Activated B cell treated with CpG ODN at 0.5 μM for 24 hours (primary cell): ENCODE measurements at places on chromosomes 5 and 9.

GRCh38 chr5:88262116-88262515 lies 6.5 kb downstream of the TMEM161B start:
- no peak overlapping the region for H3K27ac ChIP-seq
- no peak overlapping the region for H3K4me3 ChIP-seq
- H3K36me3 ChIP-seq, result peaks cover 50% of the 10 kb centered on the region
- peaks cover 13% of the 10 kb centered on the region for H3K4me1 ChIP-seq

DNA sequence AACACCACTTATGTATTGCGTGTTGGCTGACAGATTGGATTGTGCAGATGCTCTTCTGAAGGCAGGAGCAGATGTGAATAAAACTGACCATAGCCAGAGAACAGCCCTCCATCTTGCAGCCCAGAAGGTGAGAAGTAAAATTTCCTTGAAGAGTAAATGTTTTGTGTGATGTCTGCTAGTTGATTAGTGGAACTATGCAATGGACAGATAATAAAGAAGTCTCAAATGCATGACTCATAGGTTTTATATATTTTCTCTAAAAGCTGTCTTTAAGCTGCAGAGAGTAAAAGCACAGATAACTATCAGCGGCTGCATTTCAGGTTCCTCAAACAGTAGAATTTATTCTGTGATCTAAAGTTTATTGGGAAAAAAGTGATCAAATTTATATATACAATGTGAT lies 27.4 kb downstream of the INVS start:
- H3K27ac ChIP-seq, result no peak overlapping the region
- H3K27me3 ChIP-seq, result no peaks in the 10 kb centered on the region
- no peak for DNase-seq
- H3K36me3 ChIP-seq, result peaks cover 30% of the 10 kb centered on the region
- H3K4me3 ChIP-seq, result no peak overlapping the region

DNA sequence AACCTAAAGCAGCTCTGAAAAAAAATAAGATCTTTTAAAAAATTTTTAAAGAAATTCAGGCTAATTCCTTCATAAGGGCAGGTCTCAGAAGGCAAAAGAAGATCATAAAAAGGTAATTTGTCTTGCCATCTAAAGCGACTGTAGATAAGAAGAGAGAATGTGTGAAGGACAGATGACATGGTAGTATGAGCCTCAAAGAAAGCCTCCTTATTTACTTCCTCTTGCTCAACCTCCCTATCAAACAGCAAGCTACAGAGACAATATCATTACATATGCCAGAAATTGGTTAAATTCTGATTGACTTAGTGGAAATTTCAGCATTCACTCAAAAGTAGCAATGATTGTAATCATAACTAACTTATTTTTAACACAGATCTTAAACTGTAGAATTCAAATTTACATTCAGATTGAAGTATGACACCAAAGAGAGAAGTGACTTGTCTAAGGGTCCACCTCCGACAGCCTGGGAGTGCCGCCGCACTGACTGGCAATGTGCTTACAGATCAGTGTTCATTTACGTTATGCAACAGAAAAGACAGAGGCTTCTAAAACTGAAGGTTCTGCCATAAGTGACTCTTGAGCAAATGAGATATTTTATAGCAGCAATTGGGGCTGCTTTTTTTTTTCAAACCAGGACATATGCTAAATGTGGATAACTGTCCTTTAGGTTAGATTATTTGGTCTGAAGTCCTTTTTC lies 132.0 kb downstream of the CEMIP2 start:
- H3K27me3 ChIP-seq, result peaks cover 3% of the 10 kb centered on the region
- H3K4me1 ChIP-seq, result peaks cover 32% of the 10 kb centered on the region
- no peak for DNase-seq
- no peak overlapping the region for H3K27ac ChIP-seq
- H3K36me3 ChIP-seq, result no peaks in the 10 kb centered on the region

- peaks cover 6% of the 10 kb centered on the region for H3K4me1 ChIP-seq
- H3K4me3 ChIP-seq, result no peak overlapping the region
- H3K27ac ChIP-seq, result no peak overlapping the region
- no peaks in the 10 kb centered on the region for H3K36me3 ChIP-seq
- H3K27me3 ChIP-seq, result peaks cover 16% of the 10 kb centered on the region
These were observed 4.2 kb upstream of the RASGEF1C start for GRCh38 chr5:180213256-180213600.

DNA sequence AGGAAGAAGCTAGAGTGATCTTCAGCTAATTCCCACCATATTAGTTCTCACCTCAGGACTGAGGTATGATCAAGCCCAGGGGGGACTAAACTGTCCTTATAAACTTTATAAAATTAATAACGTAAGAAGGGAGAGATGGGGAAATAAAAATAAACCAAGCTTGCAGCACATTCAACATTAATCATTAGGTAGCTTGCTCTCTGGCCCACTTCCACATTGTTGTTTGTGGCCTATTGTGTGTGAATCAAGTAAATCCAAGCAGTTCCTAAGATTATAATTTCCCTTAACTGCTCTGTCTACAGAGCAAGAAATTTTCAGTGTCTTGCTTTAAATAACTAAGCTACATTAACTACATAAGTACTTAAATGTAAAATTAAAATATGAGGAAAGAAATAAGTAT lies 131.3 kb upstream of the ABCA1 start:
- H3K27ac ChIP-seq, result no peak overlapping the region
- H3K27me3 ChIP-seq, result peaks cover 8% of the 10 kb centered on the region
- no peak for DNase-seq
- no peak overlapping the region for H3K4me3 ChIP-seq
- no peaks in the 10 kb centered on the region for H3K36me3 ChIP-seq
- H3K4me1 ChIP-seq, result peaks cover 7% of the 10 kb centered on the region

- no peak overlapping the region for H3K4me3 ChIP-seq
- no peak for DNase-seq
- H3K36me3 ChIP-seq, result no peaks in the 10 kb centered on the region
- H3K27ac ChIP-seq, result no peak overlapping the region
- peaks cover 3% of the 10 kb centered on the region for H3K27me3 ChIP-seq
- H3K4me1 ChIP-seq, result no peaks in the 10 kb centered on the region
These were observed 121.4 kb upstream of the TMEM161B start for GRCh38 chr5:88390096-88390441.

DNA sequence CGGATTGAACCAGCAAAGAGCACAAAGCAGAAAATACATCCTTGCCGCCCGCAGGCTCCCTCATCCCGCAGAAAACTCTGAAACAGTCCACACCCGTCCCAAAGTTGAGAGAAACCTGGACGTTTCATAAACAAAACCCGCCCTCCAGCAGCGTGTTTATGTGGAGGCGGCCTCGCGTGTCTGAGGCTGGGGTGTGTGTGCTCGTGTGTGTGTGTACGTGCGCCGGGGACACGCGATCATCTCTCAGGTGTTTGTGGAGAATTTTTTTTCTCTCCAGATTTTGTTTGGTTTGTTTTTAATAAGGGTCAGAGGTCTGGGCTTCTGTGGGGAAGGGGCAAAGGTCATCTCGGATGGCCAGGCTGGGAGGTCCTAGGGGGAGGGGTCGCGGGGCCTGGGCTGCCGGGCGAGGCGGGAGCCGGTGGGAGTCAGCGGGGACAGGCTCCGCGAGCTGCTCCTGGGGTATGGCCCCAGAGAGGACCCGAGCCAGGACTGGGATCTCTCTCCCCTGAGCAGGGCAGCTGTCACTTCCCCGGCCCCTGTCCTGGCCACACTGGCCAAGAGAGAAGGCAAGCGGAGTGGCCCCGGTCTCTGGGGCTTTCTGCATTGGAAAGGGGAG lies 206.4 kb downstream of the C9orf50 start:
- no peaks in the 10 kb centered on the region for H3K36me3 ChIP-seq
- H3K27ac ChIP-seq, result peak overlapping the region; percentile 91
- peaks cover 14% of the 10 kb centered on the region for H3K4me1 ChIP-seq
- H3K27me3 ChIP-seq, result no peaks in the 10 kb centered on the region
- DNase-seq, result no peak

DNA sequence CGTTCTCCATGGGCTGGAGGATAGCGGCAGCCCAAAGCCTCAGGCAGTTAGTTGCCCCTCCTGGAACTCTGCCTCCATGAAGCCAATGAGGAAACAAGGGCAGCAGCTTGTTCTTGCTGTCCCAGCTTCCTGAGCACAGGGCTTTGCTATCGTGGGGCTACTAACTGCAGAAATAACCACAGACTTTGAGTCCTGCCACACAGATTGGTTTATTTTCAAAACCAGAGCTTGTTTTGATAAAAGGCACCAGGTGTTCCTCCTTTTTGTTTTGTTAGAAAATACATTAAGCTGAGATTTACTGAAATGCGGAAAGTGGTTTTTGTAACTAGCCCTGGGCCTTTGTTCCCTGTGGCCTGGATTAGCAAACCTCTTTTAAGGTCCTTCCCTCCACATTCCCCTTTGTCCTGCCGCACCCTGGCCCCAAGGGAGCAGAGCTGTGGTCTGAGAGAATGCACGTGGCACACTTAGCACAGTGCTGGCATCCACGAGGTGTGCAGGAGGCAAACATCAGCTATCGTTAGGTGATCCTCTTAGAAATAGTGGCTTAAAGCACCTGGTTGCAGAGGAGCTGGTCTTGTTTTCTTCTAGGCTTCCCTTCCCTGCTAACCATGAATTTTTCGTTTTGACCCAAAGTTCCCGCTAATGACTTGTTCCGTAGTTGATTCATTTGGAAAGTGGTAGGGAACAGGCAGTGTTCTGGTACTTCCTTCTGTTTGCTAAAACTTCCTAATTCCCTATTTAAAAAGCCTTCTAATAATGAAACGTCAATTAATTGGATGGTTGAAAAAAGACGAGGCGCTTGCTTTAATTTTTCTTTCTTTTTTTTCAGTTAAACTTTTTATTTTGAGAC lies 21.5 kb downstream of the MVB12B start:
- H3K27me3 ChIP-seq, result peaks cover 19% of the 10 kb centered on the region
- peaks cover 29% of the 10 kb centered on the region for H3K4me1 ChIP-seq
- peaks cover 2% of the 10 kb centered on the region for H3K36me3 ChIP-seq
- no peak overlapping the region for H3K27ac ChIP-seq
- no peak overlapping the region for H3K4me3 ChIP-seq

DNA sequence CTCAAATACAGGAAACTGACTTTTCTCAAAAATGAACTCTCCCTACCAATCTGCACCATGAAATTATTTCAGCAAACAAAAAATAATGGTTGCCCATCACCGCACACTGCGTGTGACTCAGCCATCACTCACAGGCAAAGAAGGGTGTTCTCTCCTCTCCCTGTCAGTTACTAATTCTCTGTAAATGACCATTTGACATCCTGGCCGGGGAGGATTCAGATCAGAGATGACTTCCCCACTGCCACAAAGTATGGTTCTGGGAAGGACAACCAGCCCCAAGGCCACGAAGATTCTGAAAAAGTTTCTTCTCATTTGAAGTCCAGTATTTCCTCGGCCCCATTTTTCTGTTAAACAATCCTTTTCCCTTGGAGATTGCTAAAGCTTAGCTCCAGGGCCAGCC lies 199.4 kb downstream of the AUH start:
- H3K27ac ChIP-seq, result peak overlapping the region; percentile 69
- DNase-seq, result no peak
- peaks cover 37% of the 10 kb centered on the region for H3K4me1 ChIP-seq
- no peaks in the 10 kb centered on the region for H3K36me3 ChIP-seq

GRCh38 chr9:122900791-122901190 lies 4.4 kb downstream of the RC3H2 start:
- H3K36me3 ChIP-seq, result peaks cover 29% of the 10 kb centered on the region
- no peaks in the 10 kb centered on the region for H3K27me3 ChIP-seq
- H3K27ac ChIP-seq, result peak overlapping the region; percentile 59
- peaks cover 53% of the 10 kb centered on the region for H3K4me1 ChIP-seq

DNA sequence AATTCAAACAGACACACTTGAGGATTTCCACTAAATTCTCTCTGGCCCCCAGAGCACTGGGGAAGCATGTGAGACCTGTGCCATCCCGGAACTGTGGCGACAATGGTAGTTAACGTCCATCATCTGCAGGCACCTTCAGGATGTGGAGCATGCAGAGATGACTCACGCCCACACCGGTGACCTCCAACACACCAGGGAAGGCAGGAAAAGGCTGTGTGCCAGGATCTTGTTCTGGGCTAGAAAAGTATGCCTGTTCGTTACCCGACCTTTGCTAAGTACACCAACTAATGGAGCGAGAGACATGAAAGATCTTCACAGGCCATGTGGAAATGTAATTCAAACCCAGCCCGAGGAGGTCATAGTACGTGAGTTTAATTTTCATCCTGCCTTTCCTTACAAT lies 208.8 kb downstream of the MELK start:
- DNase-seq, result no peak
- H3K4me1 ChIP-seq, result no peaks in the 10 kb centered on the region
- no peak overlapping the region for H3K4me3 ChIP-seq
- H3K27me3 ChIP-seq, result peaks cover 38% of the 10 kb centered on the region
- no peaks in the 10 kb centered on the region for H3K36me3 ChIP-seq
- no peak overlapping the region for H3K27ac ChIP-seq

- H3K27me3 ChIP-seq, result no peaks in the 10 kb centered on the region
- no peaks in the 10 kb centered on the region for H3K36me3 ChIP-seq
- H3K4me1 ChIP-seq, result no peaks in the 10 kb centered on the region
These were observed 1556.8 kb downstream of the EFNA5 start for GRCh38 chr5:106113922-106114321.

GRCh38 chr5:138844125-138844461 lies 31.0 kb downstream of the LRRTM2 start:
- peaks cover 5% of the 10 kb centered on the region for H3K36me3 ChIP-seq
- no peaks in the 10 kb centered on the region for H3K27me3 ChIP-seq
- no peak for DNase-seq
- peaks cover 7% of the 10 kb centered on the region for H3K4me1 ChIP-seq

GRCh38 chr5:11777096-11777495 lies 127.2 kb downstream of the CTNND2 start:
- no peak for DNase-seq
- no peaks in the 10 kb centered on the region for H3K36me3 ChIP-seq
- no peak overlapping the region for H3K27ac ChIP-seq
- no peak overlapping the region for H3K4me3 ChIP-seq

- H3K4me3 ChIP-seq, result no peak overlapping the region
- H3K27me3 ChIP-seq, result peaks cover 8% of the 10 kb centered on the region
- DNase-seq, result no peak
- no peaks in the 10 kb centered on the region for H3K36me3 ChIP-seq
These were observed 37.5 kb upstream of the DMRT1 start for GRCh38 chr9:804026-804425.

GRCh38 chr5:120199559-120199958 lies 264.5 kb upstream of the PRR16 start:
- no peak overlapping the region for H3K4me3 ChIP-seq
- H3K27me3 ChIP-seq, result no peaks in the 10 kb centered on the region
- H3K36me3 ChIP-seq, result no peaks in the 10 kb centered on the region
- no peak for DNase-seq
- no peaks in the 10 kb centered on the region for H3K4me1 ChIP-seq

GRCh38 chr5:140351609-140352334 lies 5.4 kb upstream of the HBEGF start:
- H3K36me3 ChIP-seq, result no peaks in the 10 kb centered on the region
- no peak for DNase-seq
- no peak overlapping the region for H3K4me3 ChIP-seq
- H3K27ac ChIP-seq, result no peak overlapping the region
- peaks cover 5% of the 10 kb centered on the region for H3K27me3 ChIP-seq
- H3K4me1 ChIP-seq, result peaks cover 21% of the 10 kb centered on the region
